Thyroid gland (tissue), 4 donors: ENCODE measurements at places on chromosomes 16 and 17.

DNA sequence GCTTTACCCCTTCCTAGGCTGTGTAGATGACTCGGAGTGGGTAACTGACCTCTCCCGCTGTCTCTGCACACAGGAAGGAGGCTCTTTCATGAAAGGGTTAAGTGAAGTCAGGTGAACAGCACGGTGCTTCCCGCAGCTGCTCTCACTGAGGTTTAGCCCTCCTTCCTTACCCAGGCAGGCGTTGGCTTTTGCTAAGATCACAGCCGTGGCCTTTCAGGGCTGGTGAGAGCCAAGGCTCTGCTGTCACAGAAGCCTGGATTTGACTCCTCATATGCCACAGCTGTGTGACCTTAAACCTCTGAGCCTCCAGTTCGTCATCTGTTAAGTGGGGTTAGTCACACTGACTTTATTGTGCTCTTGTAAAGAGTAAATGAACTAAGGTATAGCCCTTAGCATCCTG, 90.9 kb upstream of the PLCG2 start:
- no peak for DNase-seq

DNA sequence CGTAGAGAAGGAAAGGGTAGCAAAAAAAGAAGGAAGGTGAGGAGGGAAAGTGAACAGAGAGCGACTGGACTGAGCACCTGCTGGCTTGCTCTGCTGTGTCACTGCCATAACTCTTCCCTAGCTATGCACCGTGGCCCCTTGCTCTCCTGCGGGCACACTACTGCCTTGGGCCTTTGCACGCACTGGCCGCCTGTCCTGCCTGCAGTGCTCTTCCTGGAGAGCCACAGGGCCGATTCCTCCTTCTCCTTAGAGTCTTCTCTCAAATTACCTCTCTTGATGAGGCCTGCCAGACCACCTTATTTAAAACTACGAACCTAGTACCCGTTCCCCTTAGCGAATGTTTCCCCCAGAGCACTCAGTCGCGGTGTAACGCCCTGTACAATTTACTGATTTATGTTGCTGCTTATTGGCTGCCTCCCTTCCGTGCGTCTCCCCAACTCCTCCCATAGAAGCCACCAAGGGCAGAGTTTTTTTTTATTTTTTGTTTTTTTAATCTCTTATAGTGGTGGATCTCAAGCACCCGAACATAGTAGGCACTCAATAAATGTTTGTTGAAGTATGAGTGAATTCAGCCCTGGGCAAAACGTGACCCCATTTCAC, 70.3 kb downstream of the RAI1 start:
- no peak for DNase-seq

DNA sequence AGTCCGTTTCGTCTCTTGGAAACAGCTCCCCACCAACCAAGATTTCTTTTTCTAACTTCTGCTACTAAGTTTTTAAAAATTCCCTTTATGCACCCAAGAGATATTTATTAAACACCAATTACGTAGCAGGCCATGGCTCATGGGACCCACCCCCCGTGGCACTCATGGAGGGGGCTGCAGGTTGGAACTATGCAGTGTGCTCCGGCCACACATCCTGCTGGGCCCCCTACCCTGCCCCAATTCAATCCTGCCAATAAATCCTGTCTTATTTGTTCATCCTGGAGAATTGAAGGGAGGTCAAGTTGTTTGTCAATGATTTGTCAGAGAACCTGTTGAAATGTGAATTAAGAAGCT, 48.2 kb downstream of the IL21R start:
- DNase-seq: no peak

DNA sequence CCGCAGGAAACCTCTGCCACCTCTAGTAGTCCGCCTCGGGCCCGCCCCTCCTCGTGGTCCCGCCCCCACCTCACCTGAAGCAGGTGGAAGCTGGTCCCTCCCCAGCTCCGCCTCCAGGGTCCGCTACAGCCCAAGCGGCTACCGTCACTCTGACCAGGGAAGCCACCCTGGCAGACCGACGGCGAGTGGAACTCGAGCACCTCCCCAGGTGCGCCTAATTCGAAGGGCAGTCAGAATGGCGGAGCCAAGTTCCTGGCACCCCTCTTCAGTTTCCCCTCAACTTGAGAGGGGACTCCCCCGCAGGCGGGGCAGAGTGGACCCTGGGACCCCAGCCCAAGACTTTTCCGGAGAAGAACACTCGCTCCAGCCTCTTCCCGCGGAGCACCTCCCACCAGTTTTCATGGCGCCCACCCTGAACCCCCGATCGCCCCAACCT, 507 bp downstream of the FHOD1 start:
- DNase-seq: peak; percentile 98

DNA sequence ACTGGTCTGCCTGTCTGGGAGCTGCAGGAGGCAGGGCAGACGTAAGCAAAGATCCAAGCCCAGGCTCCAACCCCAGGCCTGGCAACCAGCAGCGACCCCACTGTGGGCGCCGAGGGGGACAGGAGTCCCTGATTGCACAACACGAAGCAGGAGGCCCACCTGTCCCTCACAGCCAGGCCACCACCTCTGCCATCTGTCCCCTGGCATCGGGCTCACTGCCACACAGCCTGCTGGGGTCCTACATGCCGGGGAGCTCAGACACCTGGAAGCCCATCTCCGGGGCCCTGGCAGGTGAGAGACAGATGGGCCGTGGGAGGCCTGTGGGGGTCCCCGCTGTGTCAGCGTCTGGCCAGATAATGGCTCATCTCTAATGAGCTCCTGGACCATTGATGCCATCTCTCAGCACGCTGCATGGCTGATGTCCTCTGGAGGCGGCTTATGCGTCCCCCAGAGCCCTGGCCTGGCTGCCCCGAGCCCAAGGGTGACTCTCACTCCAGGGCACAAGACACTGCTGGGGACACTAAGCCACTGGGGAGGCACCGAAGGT, 11.3 kb upstream of the RASD1 start:
- DNase-seq: no peak

- no peak for DNase-seq
Observed at GRCh38 chr17:73271072-73271471, 9.4 kb upstream of the CPSF4L start.

DNA sequence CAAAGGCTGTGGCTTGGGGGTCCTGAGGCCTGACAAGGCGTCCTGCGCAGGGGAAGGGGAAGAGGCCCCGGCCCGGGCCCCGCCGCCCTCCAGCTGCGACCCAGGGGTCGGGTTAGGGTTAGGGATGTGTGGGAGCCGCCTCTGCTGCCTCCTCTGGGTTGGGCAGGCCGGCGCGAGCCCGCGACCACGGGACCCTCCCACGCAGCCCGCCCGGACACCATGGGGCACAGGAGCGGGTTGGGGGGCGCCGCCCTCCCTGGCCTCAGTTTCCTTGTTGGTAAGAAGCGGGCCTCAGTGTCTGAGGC, 386 bp downstream of the CIAO3 start:
- no peak for DNase-seq

DNA sequence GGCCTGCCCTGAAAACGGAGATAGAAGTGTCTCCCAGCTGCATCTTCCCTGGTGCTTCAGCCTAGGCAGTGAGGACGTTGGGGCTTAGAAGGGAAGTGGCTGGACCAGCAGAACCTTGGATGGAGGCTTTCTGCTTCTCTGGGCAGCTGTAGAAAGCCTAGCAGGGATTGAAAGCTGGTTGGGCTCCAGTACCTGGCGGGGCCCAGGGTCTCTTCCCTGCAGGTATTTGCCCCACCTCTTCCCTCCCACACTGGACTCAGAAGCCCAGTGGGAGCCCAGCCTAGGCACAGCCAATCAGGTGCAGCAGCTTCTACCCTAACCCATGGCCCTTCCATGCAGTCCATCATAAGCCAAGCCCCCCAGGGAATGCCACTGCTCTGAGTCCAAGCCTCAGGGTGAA, 190.3 kb upstream of the IRX6 start:
- no peak for DNase-seq

DNA sequence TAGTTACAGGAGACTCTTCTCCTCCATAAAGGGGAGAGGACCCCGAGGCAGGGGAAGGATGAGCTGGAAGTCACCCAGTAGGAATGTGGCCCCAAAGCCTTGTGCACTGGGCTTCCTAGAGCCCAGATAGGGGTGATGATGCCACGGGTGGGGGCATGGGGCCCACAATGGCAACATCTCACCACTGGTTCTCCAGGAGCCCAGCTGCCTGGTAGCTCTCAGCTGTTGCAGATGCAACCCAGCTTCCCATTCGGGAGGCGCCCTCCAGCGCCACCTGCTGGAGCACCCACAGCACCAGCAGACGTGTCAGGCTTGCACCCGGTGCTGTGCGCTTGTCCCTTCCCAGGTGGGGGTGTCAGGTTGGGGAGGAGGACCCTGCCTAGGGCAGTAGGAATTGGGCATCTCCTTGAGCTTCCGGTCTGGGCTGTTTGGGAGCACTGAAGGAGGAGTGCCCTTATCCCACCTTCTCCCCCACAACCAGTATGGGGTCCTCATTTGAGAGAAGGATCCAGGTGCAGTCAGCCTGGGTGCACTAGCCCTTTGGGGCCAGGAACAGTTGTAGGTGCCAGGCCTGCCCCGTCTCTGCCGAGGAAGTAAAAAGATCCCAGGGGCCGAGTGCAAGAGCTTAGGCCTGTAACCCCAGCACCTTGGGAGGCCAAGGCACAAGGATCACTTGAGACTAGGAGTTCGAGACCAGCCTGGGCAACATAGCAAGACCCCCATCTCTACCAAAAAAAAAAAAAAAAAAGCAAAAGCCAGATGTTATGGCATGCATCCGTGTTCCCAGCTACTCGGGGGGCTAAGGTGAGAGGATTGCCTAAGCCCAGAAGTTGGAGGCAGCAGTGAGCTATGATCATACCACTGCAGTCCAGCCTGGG, 14.4 kb downstream of the CDIPT start:
- peak; percentile 49 for DNase-seq

- DNase-seq: no peak
Observed at GRCh38 chr16:1285669-1286512, 23.5 kb upstream of the UBE2I start.

DNA sequence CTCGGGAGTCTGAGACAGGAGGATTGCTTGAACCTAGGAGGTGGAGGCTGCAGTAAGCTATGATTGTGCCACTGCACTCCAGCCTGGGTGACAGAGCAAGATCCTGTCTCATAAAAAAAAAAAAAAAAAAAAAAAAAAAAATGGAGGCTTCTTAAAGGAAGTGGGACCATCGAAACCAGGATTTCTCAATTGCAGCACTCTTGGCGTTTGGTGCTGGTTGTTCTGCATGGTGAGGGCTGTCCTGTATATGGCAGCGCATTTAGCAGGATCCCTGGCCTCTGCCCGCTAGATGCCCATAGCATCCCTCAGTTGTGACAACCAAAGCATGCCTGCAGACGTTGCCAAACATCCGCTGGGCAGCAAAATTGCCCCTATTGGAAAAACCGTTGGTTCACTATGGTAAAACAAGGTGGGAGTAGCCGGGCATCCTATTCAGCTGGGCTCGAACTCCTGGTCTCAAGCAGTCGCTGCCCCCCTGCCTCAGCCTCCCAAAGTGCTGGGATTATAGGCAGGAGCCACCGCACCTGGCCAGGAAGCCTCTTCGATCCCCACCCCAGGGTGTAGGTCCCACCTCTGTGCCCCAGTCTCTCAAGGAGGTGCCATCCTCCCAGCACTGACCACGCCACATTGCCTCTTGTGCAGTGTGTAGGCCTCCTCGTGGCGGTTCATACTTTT, 6.5 kb upstream of the NPIPB7 start:
- no peak for DNase-seq

DNA sequence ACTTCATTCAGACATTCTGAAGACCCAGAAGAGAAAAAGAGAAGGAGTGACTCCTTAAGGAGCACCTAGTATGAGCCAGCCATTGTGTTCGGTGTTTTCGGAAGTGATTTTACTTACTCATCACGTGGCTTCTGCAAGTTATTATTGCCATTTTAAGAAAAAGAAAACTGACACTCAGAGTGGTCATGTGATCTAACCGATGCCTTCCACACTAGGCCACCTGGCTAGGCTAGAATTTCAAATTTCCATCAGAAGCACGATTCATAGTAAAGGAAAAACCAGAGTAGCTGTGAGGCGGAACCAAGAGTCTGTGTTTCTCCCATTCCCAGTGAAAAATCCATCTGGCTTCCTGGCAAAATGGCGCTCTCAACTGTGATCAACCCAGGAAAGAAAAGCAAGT, 32.0 kb downstream of the GTF3C1 start:
- no peak for DNase-seq

- DNase-seq: no peak
Observed at GRCh38 chr16:179211-180092, 807 bp upstream of the HBQ1 start.

- peak; percentile 9 for DNase-seq
Observed at GRCh38 chr17:72338847-72339790, 218.3 kb downstream of the SOX9 start.

DNA sequence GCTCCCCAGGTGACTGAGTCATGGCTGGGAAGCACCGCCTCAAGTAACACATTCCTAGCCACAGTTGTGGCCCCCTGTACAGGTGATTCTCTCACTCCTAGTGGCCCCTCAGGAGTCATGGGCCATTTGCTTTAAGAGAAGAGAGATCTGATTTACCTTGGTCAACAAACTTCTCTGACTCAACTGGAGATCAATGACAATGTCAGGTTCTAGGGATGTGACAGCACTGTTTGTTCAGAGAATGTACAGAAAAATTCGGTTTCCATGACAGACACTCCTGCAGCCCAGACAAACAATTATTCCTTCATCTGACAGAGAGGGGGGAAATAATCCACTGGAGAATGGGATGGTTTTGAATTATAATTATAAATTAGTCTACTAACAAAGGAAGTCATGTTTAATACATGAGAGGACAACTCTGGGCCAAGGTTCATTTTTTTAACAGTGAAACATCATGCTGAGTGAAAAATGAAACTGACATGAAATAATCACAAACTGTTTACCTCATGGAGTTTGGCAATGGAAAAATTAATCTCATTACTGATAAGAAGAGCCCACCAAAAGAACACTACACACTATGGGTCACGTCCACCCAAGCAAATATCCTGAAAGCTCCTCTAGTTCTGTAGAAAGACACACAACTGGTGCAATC, 9.7 kb downstream of the ERN1 start:
- DNase-seq: no peak

- DNase-seq: no peak
Observed at GRCh38 chr16:2008631-2009163, 924 bp downstream of the ZNF598 start.

GRCh38 chr16:569445-570254, at the start of gene PIGQ:
PIGQ (plus strand) TSS chr16:569968; CDS start chr16:574075, 4,107 bp downstream.
- peak; percentile 42 for DNase-seq

DNA sequence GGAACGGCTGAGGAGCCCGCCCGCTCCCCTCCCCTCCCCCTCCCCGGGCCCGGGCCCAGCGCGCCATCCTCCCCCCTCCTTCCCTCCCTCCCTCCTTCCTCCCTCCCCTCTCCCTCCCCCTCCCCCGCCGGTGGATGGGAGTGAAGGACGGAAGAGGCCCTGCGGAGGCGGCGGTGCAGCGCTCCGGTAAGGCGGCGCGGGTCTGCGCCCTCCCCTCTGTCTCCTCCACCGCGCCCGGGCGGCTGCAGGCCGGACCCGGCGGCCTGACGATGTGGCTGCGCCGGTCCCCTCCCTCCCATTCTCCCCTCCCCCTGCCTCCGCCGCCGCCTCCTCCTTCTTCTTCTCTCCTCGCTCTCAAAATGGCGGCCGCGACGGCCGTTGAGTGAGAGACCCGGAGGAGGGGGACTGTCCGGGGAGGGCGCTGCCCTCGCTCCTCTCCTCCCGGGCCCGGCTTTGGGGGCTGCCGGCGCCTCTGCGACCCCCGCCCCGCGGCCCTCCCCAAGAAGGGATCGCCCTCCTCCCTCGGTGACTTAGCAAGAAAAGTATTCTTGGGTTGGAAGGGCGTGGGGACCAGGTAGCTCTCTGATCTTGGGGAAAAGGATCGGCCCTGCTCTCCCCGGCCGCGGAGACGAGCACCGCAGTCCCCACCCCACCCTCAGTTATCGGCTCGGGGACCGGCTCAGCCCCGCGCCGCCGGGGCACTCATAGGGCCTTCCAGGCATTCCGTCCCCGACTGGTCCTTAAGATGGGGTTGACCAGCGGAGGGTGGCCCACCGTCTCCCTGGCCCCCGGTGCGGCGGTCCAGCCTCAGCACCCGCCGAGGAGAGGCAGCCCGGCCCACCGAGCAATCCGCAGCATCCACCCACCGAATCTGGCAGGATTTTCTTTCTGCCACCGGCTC, 617 bp downstream of the PAFAH1B1 start:
- DNase-seq: peak; percentile 82
